ENCODE measurements at places on chromosomes 5 and 9. TPM values are rescaled to one million over a fixed set of nuclear protein-coding genes. Genes with fewer than 3 reads are reported as not detected.

Gene TUBB4B
- total RNA-seq = 599 TPM

GRCh38 chr5:93892481-93892880, 151.1 kb upstream of the POU5F2 start:
- H3K36me3 ChIP-seq = no peaks in the 10 kb centered on the region
- H3K4me1 ChIP-seq = no peaks in the 10 kb centered on the region
- H3K4me3 ChIP-seq = no peak overlapping the region
- no peak overlapping the region for H3K27ac ChIP-seq
- no peaks in the 10 kb centered on the region for H3K27me3 ChIP-seq

DNA sequence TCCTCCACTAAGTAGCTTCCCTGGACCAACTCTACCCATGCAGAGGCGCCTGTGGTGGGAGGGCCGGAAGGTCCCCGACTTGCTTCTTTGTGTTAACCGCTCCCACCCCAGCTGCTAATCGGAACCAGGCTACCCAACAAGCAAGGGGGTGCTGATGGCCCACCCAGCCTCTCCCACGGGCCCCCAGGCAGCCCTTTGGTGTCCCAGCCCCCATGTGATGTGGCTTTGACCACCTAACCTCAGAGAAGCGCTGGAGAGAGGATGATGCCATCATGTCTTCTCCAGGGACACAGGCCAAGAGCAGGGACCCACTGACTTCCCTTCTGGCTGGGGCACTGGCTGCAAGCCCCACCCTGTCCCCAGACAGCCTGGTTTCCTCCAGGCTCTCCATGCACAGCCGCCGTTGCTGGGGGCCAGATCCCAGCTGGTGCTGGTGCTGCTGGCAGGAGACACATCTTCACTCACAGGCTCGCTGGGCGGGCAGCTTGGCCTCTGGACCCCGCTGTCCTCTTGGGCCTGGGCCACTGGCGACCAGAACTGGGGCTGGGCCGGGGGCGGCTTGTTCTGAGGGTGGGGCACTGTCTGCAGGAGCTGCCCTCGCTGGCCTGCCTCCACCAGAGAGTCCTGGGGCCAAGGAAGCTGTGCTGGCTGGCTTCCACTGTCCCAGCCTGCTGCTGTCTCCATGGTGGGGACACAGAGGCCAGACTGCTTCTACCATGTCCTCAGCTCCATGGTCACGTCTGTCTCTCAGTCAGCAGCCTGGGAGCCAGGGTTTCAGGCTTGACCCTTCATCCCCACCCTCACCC, 27.8 kb downstream of the LAMC3 start:
- H3K4me1 ChIP-seq = no peaks in the 10 kb centered on the region
- H3K4me3 ChIP-seq = no peak overlapping the region
- no peak for DNase-seq
- no peaks in the 10 kb centered on the region for H3K36me3 ChIP-seq
- no peak overlapping the region for H3K27ac ChIP-seq
- H3K27me3 ChIP-seq = no peaks in the 10 kb centered on the region

Gene AGGF1
- 21.0 TPM for total RNA-seq

Gene ADGRV1
- total RNA-seq = 22.7 TPM

DNA sequence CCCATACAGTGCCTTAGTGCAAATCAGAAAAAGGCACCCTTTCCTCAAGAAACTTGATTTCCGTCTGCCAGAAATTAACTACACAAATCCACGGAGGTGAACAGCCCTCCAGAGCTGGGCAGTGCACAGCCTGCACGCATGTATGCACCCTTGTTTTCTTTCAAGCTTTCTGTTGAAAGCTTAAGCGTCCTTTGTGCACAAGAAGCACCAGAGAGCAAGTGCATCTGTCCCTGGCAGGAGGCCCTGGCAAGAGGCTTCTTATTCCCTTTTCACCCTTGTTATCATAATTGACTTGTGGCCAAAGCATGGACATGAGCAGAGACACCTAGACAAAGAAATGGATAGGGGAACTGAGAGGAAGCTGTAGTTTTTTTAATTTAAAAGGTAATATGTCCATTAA, 47.4 kb upstream of the ATG10 start:
- no peak overlapping the region for H3K4me3 ChIP-seq
- no peaks in the 10 kb centered on the region for H3K4me1 ChIP-seq
- peaks cover 13% of the 10 kb centered on the region for H3K27me3 ChIP-seq
- no peak overlapping the region for H3K27ac ChIP-seq
- no peak for DNase-seq

- no peaks in the 10 kb centered on the region for H3K27me3 ChIP-seq
- H3K36me3 ChIP-seq = no peaks in the 10 kb centered on the region
- no peaks in the 10 kb centered on the region for H3K4me1 ChIP-seq
Observed at GRCh38 chr9:92754091-92754745, 10.4 kb downstream of the BICD2 start.

- peaks cover 23% of the 10 kb centered on the region for H3K4me1 ChIP-seq
- peak overlapping the region; percentile 89 for H3K27ac ChIP-seq
- peak; percentile 83 for DNase-seq
- peak overlapping the region; percentile 92 for H3K4me3 ChIP-seq
- no peaks in the 10 kb centered on the region for H3K27me3 ChIP-seq
Observed at GRCh38 chr9:20684875-20685696, 1.0 kb downstream of the FOCAD start.

GRCh38 chr5:174837919-174838902, 113.8 kb downstream of the MSX2 start:
- no peak overlapping the region for H3K27ac ChIP-seq
- H3K4me3 ChIP-seq = no peak overlapping the region
- no peaks in the 10 kb centered on the region for H3K36me3 ChIP-seq
- no peaks in the 10 kb centered on the region for H3K4me1 ChIP-seq
- DNase-seq = peak; percentile 47
- peaks cover 3% of the 10 kb centered on the region for H3K27me3 ChIP-seq

DNA sequence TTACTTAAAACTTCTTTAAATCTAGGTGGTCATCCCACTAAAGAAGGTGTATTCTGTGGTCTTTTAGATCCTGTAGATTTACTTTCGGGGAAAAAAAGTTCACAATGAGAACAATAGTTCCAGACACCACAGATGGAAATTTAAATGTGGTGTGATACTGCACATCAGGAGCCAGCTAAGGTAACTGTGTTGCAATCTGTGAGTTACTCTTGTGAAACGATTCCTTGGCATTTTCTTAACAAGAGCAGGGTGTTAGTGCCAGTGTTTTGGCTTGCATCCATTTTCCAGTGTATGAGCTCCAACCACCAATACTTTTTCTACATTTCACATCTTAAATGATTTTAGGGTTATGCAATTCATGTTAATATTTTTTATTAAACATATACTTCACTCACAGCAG, 674.5 kb downstream of the CETN3 start:
- no peak overlapping the region for H3K27ac ChIP-seq
- no peak overlapping the region for H3K4me3 ChIP-seq
- no peaks in the 10 kb centered on the region for H3K36me3 ChIP-seq
- no peak for DNase-seq

- peaks cover 11% of the 10 kb centered on the region for H3K4me1 ChIP-seq
- H3K27me3 ChIP-seq = no peaks in the 10 kb centered on the region
- no peak overlapping the region for H3K4me3 ChIP-seq
- DNase-seq = no peak
- H3K27ac ChIP-seq = no peak overlapping the region
- no peaks in the 10 kb centered on the region for H3K36me3 ChIP-seq
Observed at GRCh38 chr5:123441408-123441807, 18.2 kb upstream of the CEP120 start.

- peaks cover 31% of the 10 kb centered on the region for H3K4me1 ChIP-seq
- H3K27ac ChIP-seq = peak overlapping the region; percentile 66
- DNase-seq = peak; percentile 74
Observed at GRCh38 chr5:142959683-142960657, 189.8 kb downstream of the ARHGAP26 start.

DNA sequence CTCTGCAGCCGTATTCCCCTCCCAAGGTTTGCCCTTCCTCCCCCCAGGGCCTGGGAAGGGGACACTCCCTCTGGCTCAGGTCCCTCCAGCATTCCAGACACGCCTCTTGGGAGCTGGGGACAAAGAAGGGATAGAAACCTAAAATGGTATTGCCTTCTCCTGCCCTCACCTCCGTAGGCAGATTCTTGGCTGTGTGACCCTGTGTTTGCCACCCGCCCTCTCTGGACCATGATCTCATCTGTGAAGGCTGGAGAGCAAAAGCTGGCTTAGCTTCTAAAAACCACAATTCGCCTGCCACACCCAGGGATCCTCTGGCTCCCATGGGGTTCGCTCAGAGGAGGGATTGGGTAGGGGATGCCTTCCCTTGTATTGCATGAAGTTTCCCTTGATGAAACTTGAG, 7.7 kb downstream of the AQP3 start:
- peak; percentile 21 for DNase-seq
- H3K36me3 ChIP-seq = no peaks in the 10 kb centered on the region
- H3K27ac ChIP-seq = peak overlapping the region; percentile 32
- H3K4me3 ChIP-seq = no peak overlapping the region
- no peaks in the 10 kb centered on the region for H3K27me3 ChIP-seq
- peaks cover 28% of the 10 kb centered on the region for H3K4me1 ChIP-seq

GRCh38 chr9:133225171-133226011, 16.3 kb upstream of the OBP2B start:
- no peaks in the 10 kb centered on the region for H3K4me1 ChIP-seq
- no peaks in the 10 kb centered on the region for H3K36me3 ChIP-seq
- no peak for DNase-seq
- no peak overlapping the region for H3K4me3 ChIP-seq

GRCh38 chr5:109921735-109922380, 232.1 kb downstream of the MAN2A1 start:
- no peaks in the 10 kb centered on the region for H3K27me3 ChIP-seq
- H3K36me3 ChIP-seq = no peaks in the 10 kb centered on the region
- no peaks in the 10 kb centered on the region for H3K4me1 ChIP-seq
- no peak overlapping the region for H3K4me3 ChIP-seq

DNA sequence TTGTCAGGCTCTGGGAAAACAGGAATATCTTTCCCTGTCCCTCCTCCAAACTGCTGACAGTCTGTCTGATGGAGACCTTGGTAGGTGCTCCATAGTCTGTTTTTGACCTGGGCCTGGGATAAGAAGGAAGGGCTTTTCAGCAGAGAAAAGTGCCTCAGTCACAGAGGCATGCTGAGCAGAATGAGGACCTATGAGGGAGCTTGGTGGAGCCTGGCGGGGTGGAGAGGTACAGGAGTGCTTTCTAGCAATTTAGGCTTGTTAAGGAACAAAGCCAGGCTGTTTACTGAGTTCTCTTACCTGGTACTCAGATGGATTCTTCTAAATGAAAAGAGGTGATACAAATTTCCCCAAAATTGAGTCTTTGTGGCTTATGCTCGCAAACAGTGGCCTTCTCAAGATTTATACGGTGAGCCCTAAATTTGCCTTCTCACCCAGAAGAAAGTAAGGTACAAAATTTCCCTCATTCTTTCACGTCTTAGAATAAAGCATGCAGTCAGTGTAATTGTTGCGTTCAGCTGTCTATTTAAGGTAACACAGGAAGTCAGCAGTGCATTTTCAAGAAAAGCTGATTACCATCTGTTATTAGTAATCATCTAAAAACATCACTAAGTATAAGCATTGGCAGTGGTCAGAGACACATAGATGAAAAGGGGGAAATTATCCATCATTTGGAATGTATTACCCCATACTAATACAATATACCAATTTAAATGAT, 28.6 kb upstream of the IL13 start:
- no peaks in the 10 kb centered on the region for H3K36me3 ChIP-seq
- DNase-seq = no peak

Gene FAM120A
- total RNA-seq = 89.6 TPM

Gene FOXD4
- total RNA-seq = 0.80 TPM

DNA sequence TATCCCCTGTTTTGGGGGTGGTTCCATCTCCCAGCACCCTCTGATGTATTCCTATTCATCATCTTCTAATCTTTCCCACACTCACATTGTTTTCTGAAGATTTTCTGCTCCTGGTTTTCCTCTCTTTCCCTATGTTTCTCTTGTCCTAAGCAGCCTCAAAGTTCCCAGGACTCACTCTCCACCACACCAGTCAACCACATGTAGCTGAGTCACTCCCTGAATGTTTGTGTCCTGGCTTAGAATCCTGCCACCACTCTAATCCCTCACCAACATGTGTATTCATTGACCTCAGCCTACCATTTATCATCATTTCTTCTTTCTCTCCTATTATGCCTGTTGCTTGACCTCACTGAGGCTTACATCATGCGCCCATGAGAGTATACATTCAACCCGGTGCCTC, 282.4 kb upstream of the ADAMTS16 start:
- no peak for DNase-seq
- H3K36me3 ChIP-seq = no peaks in the 10 kb centered on the region
- H3K27me3 ChIP-seq = no peaks in the 10 kb centered on the region
- H3K4me3 ChIP-seq = no peak overlapping the region
- H3K4me1 ChIP-seq = no peaks in the 10 kb centered on the region

GRCh38 chr5:15682566-15682965, 182.6 kb downstream of the FBXL7 start:
- H3K4me1 ChIP-seq = no peaks in the 10 kb centered on the region
- DNase-seq = no peak
- H3K36me3 ChIP-seq = no peaks in the 10 kb centered on the region
- H3K27me3 ChIP-seq = no peaks in the 10 kb centered on the region

GRCh38 chr5:57863661-57864060, 381.1 kb upstream of the ACTBL2 start:
- H3K27ac ChIP-seq = peak overlapping the region; percentile 91
- DNase-seq = peak; percentile 71
- H3K36me3 ChIP-seq = no peaks in the 10 kb centered on the region
- no peak overlapping the region for H3K4me3 ChIP-seq

- DNase-seq = no peak
- H3K4me3 ChIP-seq = no peak overlapping the region
- H3K27ac ChIP-seq = no peak overlapping the region
Observed at GRCh38 chr5:61597684-61598083, 265.6 kb downstream of the ZSWIM6 start.

DNA sequence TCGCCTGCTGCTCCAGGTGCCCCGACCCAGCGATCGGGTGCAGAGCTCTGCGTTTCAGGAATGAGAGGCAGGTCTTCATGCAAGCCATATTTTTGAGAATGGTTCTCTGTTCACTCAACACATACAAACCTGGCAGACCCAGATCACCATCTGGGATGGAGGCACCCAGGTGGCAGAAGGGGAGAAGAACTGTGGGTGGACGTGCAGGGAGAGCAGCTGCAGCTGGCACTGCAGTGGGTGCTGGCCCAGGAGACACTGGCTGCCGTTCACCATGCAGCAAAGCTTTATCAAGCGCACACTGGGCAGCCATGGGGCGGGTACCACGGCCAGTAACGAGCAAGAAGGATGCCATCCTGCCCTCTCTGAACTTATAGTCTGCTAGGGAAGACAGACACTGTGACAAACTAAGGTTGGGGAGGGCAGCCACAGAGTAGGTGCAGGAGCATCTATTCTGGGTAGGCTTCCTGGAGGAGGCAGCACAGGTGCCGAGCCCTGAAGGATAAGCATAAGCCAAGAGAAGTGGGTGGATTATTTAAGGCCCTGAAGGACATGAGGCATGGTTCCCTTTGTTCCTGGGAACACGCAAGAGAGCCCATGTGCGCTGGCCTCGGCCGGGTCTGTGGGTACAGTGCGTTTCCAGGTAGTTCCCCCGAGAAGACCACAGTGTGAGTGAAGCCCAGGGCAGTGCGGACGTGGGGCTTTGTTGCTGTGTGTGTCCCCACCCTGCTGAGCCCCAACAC, 46.2 kb upstream of the FCN2 start:
- H3K4me1 ChIP-seq = no peaks in the 10 kb centered on the region
- no peak overlapping the region for H3K27ac ChIP-seq
- no peaks in the 10 kb centered on the region for H3K27me3 ChIP-seq
- H3K36me3 ChIP-seq = no peaks in the 10 kb centered on the region
- no peak for DNase-seq

- no peak for DNase-seq
- no peaks in the 10 kb centered on the region for H3K36me3 ChIP-seq
- H3K27ac ChIP-seq = no peak overlapping the region
- H3K4me1 ChIP-seq = no peaks in the 10 kb centered on the region
- peaks cover 14% of the 10 kb centered on the region for H3K27me3 ChIP-seq
- no peak overlapping the region for H3K4me3 ChIP-seq
Observed at GRCh38 chr9:3136230-3136629, 292.3 kb upstream of the PUM3 start.

Gene PCDHGC4
- total RNA-seq = 1.5 TPM

Gene PCDHB16
- 0.46 TPM for total RNA-seq
